Activated CD4-positive, alpha-beta T cell treated with anti-CD3 and anti-CD28 coated beads, Interleukin-2, Interleukin-6, amounts not matched to agents 100 ng/mL and 50 ng/mL, durations not matched to agents 16 hours and 8 hours (primary cell): ENCODE measurements at places on chromosomes 4 and X.

DNA sequence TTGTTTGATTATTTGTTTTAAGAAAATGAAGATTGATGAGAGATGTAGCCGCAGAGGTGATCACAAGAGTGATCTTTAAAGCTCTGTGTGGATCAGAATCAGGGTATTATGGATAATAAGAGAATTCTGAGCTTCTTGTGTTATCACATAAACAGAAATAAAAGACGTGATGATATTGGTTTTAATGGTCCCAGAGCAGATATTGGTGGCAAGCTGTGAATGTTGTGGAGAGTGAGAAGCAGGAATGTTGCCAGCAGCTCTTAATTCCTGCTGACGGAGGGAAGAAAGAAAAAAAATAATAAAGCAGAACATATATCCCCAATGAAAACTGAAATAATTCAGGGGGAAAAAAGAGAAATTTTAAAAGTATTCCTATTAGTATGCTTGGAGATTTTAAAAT, 1015.9 kb downstream of the PCDH18 start:
- no peak for DNase-seq

DNA sequence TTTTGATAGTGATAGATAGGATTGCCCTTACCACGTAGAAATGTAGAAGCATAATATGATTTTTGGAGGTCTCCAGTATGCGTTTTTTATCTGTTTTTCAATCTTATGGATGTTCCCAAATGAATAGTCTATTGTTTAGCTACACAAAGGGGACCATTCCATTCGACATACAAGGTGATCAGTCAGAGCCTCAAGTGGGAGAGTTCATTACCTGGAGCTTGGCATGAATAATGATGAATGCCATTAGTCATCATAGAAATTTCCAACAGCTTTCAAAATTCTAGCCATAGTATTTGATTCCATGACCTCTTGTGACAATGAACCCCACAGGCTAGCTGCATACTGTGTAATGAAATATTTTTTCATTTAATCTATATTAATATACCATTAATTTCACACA, 123.6 kb downstream of the PDHA2 start:
- no peak for DNase-seq

DNA sequence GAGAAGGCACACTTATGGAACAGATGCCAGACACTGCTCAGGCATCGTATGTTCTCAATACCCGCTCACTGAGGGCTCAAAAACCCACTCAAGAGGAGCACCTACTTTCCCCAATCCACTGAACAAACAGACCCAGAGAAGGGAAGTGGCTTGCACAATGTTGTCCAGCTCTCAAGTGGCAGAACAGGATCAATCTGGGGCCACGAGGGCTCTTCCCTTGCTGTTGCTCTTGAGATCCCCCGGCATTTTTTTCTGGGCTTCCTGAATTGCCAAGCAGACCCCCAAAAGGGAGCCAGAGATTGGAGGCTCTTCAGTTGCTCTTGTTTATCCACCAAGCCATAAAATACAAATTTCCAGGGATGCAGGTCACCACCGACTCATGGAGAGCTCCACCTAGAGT, 35.7 kb downstream of the IDS start:
- no peak for DNase-seq

DNA sequence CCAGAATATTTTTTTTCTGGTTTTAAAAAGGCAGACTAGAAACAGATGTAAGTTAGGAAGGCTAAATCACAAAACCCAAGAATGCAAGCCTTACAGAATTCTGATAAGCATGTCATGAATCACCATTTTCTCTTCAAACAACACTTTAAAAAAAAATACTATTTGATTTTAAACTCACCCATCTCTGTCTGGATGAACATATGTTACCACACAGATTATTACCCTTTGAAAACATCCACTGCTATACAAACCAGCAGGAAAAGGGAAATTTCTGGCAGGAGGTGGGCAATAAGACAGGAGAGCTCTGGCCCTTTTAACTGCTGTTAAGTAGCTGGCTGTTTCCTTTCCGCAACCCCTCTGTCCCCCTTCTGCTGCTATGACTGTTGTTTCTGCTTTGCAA, 317.7 kb upstream of the NOCT start:
- no peak for DNase-seq

DNA sequence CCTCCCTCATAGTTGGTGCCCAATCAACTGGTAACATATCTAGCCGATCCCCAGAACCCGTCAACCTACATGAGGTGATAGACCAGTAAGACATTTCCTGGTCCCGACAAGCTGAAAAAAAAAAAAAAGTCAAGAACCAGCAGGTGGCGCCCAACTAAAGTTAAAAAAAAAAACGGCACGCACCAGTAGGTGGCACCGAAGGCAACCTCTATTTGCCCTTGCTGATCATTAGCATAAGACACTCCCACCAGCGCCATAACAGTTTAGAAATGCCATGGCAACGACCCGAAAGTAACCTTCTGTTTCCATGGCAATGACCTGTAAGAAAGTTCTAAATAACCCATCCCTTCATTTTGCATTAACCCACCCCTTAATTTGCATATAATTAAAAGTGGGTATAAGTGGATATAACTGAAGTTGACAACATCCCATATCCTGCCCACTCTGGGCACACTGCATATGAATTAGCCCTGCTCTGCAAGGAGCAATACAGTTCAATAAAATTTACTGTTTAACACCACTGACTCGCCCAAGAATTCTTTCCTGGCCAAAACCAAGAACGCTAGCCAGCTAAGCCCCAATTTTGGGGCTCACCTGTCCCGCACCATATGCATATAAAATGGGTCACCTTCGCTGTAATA, 83.9 kb upstream of the SPANXB1 start:
- peak; percentile 75 for DNase-seq

DNA sequence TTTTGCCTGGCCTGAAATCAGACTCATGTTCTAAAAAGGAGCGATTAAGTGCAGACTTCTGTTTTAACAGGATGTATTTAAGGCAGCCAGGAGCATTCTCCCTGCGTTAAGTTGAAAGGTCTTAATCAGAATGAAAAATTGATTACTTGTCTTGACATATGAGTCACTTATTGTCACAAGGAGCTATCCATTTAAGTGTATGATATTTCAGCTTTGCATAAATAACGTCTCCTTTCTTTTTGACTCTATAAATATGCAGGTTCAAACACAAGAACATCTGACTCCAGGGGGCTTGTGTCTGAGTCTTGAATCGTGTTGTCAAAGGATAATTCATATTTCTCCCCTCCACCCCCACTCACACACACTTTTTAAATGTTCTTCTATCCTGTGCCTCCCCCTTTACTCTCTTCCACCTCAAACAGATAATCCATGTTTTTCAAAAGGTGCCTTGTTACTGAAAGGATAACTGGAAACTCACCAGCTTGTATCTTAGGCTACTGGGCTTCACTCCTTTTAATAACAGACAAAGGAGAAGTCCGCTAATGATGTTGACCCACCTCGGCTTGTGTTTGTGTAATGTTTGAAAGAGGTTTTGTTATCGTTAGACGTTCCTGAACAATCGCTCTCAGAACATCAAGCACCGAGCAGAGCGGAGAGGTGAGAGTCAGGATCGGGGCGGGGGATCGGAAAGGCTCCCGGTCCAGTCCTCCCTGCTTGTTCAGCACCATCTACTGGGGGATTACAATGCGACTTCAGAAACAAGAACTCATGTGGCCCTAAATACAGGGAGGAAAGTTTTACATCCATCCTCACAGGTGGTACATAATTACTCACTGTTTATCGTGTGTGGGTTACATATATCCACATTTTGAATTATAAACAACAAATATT, 107.5 kb upstream of the RPL34 start:
- peak; percentile 36 for DNase-seq
